Head of caudate nucleus (tissue), 42 donors: ENCODE measurements at places on chromosomes 12 and 14.

GRCh38 chr12:110352401-110352800 lies 51.1 kb downstream of the ANAPC7 start:
- no peak for DNase-seq

DNA sequence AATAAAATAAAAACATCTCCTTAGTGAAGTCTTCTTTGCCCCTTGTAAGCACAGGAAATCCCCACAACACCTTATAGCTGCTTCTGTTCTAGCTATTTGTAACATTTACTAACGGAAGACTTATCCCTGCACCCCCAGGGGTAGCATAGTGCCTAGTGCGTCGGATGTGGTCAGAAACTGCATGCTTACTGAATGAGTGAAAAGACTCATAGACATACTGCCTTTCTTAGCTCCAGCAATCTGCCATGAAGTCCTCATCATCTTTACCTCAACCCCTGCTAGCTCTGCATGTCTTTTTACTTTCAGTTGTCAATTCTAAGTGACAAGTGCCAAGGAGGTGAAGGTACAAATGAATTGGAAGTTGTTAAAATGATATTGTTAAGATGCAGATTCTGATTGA lies 12.9 kb downstream of the RIOX1 start:
- no peak for DNase-seq

GRCh38 chr12:69872804-69873203 lies 47.8 kb downstream of the MYRFL start:
- no peak for DNase-seq

DNA sequence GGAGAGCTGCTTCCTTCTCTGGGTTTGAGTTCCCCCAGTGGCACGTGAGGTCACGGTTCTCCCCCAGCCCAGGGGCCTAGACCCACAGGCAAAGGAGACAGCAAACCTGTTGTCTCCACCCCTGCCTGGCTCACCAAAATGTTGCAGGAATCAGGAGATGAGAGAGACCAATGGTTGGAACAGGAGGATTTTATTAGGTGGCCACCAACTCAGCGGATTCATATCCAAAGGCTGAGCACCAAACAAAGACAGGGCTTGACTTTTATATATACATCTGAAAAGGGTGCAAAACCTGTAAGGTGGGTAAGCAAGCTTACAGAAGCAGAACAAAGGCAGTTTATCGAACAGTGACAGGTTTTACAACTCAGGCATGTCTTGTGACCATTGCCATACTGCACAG lies 9.2 kb upstream of the ADAM21 start:
- no peak for DNase-seq

DNA sequence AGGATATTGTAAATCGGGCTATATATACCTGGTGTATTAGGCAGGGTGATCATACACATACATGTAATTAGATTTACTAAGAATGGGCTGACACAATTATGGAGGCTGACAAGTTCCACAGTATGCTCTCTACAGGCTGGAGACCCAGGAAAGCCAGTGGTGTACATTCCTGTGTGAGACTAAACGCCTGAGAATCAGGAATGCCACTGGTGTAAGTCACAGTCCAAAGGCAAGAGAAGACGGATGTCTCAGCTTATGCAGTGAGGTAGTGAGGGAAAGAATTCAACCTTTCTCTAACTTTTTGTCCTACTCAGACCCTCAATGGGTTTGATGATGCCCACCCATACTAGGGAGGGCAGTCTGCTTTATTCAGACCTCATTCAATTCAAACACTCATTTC lies 57.1 kb downstream of the METTL25 start:
- no peak for DNase-seq

- DNase-seq = no peak
Observed at GRCh38 chr12:88202500-88202899, 60.4 kb downstream of the TMTC3 start.

GRCh38 chr12:14612898-14613445 lies 45.3 kb upstream of the PLBD1 start:
- no peak for DNase-seq
